ENCODE measurements at places on chromosomes 5 and 9. TPM values are rescaled to one million over a fixed set of nuclear protein-coding genes. Genes with fewer than 3 reads are reported as not detected.

DNA sequence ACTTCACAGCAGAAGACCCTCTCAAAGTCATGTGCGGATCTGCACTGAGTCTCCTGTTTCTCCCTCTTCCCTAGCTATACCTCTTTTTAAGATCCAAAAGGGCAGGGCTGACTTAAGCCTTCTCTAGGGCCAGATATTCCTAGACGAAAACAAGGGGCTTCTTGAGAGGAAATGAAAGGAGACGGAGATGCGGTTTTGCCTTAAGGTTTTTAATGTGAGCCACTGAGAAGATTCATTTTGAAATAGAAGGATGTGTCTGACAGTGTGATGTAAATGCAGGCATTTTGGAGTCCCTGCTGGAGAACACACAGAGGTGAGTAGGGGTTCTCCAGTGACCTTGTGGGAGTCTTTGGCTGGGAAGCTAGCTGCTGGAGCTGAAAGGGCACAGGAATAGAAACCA is 15.6 kb upstream of the IL12B start:
- no peaks in the 10 kb centered on the region for H3K4me1 ChIP-seq
- no peaks in the 10 kb centered on the region for H3K27me3 ChIP-seq
- no peaks in the 10 kb centered on the region for H3K36me3 ChIP-seq

- no peaks in the 10 kb centered on the region for H3K36me3 ChIP-seq
- H3K4me1 ChIP-seq, result peaks cover 52% of the 10 kb centered on the region
- H3K27ac ChIP-seq, result no peak overlapping the region
- DNase-seq, result peak; percentile 13
- no peak overlapping the region for H3K4me3 ChIP-seq
Observed at GRCh38 chr9:70435948-70436347, 21.5 kb upstream of the KLF9 start.

GRCh38 chr9:17083258-17083657 is 51.6 kb upstream of the CNTLN start:
- no peaks in the 10 kb centered on the region for H3K36me3 ChIP-seq
- no peaks in the 10 kb centered on the region for H3K27me3 ChIP-seq
- no peak overlapping the region for H3K4me3 ChIP-seq

Gene ZNF608
- 38.7 TPM for total RNA-seq

Gene ZNF367
- 0.75 TPM for total RNA-seq

- no peak for DNase-seq
- H3K27ac ChIP-seq, result no peak overlapping the region
- H3K27me3 ChIP-seq, result no peaks in the 10 kb centered on the region
- H3K4me1 ChIP-seq, result no peaks in the 10 kb centered on the region
- H3K36me3 ChIP-seq, result peaks cover 17% of the 10 kb centered on the region
Observed at GRCh38 chr5:72988769-72989168, 32.9 kb downstream of the FCHO2 start.
